GM18507 (cell line): ENCODE measurements at places on chromosomes 11 and 22.

DNA sequence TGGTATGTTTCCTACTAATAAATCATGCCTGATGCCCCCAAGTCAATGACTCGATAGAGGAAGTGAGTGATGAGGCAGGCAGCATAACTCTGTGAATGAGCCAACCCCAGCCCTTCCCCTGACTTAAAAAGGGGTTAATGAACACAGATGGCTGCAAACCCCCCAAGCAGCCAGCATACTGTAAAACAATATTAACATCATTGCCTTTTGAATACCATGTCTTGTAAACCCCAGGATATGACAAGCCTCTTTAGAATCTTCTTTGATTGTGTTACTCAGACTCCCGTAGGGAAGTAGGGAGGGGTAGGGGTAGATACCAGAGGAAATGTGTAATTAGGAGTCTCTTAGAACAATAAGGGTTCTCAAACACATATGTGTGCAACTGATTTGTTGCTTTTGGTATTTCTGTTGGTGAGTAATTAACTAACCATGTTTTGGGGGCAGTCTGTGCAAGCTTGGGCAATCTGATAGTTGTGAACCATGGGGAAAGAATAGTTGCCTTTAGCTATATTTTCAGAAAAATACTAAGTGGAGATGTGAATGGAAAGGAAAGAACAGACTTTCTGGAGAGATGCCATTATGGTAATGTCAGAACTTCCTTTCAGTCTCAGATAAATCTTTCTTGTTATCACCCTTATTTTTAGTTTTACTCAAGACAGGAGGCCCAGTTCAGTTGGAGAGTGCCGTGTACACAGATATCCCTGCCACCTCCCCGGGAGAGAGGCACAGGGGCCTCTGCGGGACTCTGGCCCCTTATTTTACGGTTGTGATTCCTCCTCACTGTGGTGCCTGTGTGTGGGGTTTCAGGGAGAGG, 701.8 kb downstream of the NTM start:
- DNase-seq: no peak

DNA sequence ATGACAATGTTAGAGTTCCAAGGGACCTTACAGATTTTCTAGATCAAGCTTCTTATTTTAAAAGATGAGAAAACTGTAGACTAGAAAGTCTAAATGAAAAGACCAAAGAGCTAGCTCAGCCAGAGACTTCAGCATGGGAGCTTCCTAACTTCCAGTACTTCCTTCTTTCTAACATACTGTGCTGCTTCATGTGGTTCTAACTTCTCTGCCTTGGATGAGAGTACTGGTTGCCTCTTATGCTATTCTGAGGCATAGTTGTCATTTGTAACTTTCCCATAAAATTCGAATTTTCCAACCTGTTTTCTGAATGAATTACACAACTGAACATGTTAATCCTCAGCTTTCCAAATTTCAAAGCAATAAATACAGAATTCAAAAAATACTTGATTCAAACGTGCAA, 1.8 kb downstream of the MTMR2 start:
- DNase-seq: no peak

DNA sequence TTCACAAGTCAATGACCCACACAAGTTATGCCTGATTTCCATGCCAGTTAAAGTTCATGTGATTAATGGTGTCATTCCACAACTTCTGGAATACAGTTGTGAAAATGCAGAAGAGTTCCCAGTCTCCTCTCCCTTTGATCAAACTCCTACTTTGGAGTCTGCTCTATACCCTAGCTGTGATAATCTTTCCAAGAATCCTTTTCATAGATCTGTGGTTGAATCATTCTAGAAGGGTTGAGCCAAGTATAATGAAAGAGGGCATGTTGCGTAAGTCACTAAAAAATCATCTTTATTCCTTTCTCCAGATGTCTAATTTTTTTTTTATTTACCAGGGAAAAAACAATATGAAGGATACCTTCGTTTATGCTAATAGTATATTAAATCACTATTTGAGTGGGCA, 89.7 kb upstream of the CARD18 start:
- DNase-seq: no peak

DNA sequence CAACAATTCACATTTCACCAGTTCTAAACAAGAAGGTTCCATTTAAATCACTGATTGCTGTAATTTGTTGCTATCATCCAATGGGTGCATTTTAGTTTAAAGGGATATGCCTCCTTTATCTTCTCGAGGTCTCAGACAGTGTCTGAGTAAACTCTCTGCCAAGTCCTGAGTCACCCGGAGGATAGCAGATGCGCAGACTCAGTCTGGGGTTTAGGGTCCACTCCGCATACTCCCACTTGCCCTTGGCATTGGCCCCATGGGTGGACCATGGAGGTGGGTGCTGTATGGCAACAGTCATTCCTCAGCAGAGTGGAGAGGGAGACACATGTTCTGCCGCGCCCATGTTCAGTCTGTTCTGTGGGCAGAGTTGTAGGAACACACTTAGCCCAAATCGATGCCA, 65.4 kb upstream of the CRTAM start:
- DNase-seq: no peak

DNA sequence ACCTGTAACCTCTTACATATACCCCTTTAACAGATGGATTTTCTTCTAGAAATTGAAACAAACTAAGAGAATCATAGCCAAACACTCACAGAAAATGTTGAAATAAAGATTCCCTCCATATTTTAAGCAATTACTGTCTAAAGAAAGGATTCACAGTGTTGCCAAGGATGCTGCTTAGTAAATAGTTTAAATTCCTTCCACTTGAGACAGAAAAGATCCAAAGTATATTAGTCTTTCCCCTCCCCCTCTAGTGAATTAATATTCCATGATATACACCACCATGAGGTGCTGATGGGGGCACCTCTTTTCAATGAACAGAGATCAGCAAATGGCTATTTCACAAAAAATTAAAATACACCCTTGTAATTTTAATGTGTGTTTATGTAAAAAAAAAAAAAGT, 186.8 kb downstream of the SOX6 start:
- no peak for DNase-seq

DNA sequence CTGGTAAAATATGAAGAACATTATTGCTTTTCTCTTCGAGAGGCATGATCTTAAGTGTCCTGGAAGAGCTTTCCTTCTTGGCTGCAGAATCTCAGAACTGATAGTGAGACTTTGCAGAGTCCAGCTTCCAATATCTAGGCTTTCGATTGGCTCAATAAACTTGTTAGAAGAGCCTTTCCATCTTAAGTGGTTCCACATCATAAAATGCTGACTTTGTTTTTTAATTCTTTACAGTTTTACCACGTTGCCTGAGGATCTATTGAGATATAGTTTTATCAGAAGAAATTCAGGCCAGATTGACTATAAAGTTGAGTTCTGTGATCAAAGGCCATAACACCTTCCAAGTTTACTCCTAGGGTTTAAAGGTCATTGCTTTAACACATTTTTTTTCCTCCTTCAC, 15.6 kb upstream of the DNAJB7 start:
- no peak for DNase-seq

- no peak for DNase-seq
These were observed 1.6 kb downstream of the DIXDC1 start for GRCh38 chr11:111938687-111939160.

DNA sequence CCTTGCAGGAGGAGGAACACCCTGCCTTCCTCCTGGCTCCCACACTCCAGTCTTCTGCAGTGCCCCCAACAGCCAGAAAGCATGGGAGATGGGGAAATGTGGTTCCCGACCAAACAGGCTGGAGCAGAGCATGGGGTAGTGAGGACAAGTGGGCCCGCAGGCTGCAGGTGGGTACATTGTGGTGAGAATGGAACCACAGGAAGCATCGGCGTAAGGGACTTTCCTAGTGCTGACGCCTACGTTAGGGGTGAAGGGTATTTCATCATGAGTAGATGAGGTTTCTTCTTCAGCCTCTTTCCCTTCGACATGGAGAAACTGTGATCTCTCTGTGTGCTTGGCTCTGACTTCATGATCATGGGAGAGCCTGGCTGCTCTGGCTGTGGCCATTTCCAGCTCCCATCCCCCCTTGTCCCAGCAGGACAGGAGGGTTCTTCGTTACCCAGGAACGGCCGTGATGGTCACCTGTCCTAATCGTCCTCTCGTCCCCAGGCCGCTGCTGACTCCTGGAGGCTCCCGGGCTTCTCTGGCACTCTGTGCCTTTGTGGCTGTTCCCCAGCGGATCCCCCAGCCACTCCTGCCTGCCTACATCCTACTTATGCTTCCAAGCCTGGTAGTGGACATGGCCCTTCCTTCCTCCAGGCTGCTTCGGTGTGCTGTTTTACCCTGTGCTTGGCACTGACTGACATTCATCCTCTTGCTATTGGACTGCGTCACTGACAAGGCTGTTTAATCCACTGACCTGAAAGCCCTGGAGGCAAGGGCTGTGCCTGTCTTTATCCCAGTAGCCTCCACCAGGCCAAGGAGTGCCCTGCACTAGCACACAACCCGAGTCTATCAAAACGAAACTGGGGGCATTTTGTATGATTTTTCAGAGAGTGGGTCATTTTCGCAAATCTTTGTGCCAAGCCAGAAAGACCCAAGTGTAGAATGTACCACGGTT, 65.2 kb upstream of the CECR2 start:
- DNase-seq: peak; percentile 43

- no peak for DNase-seq
These were observed 109.5 kb downstream of the TENM4 start for GRCh38 chr11:79331203-79331901.

DNA sequence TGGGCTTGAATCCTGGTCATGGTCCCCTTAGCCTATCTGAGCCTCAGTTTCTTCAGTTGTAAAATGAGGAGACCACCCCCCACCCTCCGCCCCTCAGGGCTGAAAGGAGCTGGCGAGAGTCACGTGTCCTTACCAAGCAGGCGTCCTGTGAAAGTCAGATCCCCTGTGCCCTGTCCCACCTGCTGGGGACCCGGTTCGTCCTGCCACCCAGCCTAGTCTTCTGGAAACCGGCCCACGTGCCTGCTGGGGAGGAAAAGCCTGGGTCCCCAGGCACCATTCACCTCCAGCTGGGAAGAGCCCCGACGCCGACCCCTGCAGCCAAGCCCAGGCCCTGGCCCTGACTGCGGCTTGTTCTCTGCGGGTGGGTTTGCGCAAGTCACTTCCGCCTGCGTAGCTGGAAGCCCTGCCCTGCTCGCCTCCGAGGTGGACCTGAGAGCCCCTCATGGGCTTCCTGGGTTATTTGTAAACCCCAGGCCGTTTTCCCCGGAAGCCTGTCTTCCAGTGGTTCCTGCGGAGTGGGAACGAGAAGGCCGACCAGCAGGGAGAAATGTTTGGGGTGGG, 679 bp upstream of the SSH3 start:
- DNase-seq: no peak

GRCh38 chr11:69797156-69797555, 22.0 kb upstream of the FGF4 start:
- DNase-seq: no peak

DNA sequence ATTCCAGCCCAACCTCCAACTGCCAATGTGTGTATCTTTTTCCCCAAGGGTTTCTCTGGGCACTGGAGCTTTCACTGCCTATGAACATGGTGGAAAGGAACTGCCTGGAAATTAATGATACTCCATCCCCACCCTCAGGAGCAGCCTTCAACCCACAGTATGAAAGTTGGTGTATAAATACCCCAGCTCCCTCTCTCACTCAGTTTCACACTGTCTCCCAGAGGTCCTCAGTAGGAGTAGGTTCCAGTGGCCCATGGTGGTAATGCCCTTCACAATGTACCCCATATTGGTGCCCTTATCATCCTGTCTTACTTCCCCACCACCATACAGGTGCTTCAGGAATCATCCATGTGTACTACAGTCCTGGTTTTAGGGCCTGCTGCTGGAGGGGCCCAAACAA, 462.6 kb downstream of the MIAT start:
- no peak for DNase-seq

- no peak for DNase-seq
These were observed 193 bp upstream of the MALAT1 start for GRCh38 chr11:65498727-65498976.

DNA sequence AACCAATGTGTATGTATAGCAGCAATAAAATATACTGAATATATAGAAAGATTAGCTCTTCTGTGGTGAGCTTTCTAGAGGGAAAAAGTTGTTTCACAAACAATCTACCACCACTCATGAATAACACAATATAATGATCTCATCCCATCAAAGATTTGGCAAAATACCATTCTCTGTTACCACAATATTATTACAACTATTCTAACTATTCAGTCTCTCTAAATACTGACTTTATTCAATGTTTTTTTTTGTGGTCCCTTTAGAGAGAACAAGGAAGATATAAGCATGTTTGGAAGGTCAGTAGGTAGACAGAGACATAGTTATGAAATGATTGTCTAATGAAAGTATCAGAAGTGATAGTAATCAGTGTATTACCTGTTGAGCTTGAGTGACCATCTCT, 7.8 kb downstream of the CCDC90B start:
- DNase-seq: no peak

DNA sequence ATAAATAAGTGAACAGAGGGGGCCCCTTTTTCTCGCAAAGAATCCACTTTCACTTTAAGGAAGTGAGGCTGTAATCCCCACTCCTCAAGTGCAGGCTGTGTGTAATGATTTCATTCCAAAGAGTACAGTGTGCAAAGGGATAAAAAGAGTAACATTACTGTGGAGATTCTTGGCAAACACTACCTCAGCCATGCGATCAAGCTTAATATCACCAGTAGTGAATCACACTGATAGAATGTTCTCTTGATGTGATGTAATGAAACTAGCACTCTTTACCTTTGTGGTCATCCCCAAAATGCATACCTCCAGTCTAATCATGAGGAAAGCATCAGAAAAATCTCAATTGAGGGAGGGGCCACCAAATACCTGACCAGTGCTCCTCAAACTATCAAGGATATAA, 246.1 kb upstream of the CHORDC1 start:
- DNase-seq: no peak

DNA sequence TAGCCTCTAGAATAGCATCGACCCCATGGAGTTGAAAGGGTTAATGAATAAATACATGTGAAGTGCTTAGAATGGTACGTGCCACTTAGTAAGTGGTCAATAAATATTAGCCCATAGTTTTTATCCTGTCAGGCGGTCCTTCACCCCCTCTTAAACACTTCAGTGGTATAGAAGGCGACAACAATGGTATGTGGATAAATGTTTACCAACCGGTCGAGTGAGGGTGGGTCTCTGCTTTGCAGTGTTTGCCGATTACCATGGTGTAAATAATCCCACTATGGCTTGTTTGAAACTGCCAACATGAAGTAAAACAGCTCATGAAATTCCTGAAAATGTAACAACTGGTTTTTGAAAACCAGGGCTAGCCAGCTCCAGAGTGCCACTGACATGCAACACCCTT, 541.2 kb downstream of the BUD13 start:
- DNase-seq: no peak

- peak; percentile 28 for DNase-seq
These were observed 9.0 kb upstream of the HIKESHI start for GRCh38 chr11:86292912-86293616.

- DNase-seq: no peak
These were observed 28.9 kb upstream of the CHRM4 start for GRCh38 chr11:46420513-46420912.

GRCh38 chr22:46695346-46696228, 42.5 kb downstream of the CERK start:
- DNase-seq: no peak
